Epithelial cell of prostate (primary cell): ENCODE measurements at places on chromosomes 4 and X.

DNA sequence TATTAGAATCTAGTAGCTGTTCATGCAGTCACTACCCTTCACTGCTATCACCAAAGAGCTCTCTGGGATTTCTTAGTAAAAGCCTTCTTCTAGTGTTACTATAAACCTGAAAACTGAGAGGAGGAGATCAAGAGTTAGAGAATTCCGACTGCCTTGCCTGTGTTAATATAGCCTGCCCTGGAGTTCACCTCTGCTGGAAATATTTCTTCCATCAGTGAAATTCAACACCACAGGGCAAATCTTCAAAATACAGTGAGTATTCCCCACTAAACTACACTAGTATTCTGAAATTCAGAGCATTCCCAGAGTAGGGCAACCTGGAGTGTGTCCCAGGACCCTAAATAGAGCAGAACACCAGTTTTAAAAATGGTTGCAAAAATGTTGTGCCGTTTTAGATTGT, 301.1 kb downstream of the ARHGAP24 start:
- DNase-seq: no peak

DNA sequence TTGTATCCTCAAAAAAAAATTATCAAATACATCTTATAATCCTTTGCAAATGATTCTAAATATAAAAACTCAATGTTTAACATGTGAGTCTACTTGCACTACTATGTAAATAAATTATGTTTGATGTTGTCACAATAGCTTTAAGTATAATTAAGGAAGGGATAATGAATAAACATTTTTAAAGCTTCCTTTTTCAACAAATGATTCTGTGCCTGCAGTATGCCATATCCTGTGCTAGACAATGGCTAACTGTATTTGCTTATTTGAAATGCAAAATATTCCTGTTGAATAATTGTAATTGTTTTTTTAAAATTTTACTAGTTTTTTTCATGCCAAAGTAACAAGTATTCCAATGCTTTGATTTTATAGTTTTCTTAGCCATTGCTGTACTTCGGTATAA, 59.0 kb upstream of the NDUFC1 start:
- no peak for DNase-seq

- no peak for DNase-seq
Measured at GRCh38 chrX:148661035-148661434, 160.6 kb downstream of the AFF2 start.

GRCh38 chr4:6991249-6991648, 51.9 kb upstream of the TADA2B start:
- no peak for DNase-seq

DNA sequence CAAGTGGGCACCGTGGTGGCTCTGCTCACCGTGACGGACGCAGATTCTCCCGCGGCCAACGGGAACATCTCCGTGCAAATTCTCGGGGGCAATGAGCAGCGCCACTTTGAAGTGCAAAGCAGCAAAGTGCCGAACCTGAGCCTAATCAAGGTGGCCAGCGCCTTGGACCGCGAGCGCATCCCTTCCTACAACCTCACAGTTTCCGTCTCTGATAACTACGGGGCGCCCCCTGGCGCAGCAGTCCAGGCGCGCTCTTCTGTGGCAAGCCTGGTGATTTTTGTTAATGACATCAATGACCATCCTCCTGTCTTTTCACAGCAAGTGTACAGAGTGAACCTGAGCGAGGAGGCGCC, 2.7 kb downstream of the FAT4 start:
- DNase-seq: no peak

DNA sequence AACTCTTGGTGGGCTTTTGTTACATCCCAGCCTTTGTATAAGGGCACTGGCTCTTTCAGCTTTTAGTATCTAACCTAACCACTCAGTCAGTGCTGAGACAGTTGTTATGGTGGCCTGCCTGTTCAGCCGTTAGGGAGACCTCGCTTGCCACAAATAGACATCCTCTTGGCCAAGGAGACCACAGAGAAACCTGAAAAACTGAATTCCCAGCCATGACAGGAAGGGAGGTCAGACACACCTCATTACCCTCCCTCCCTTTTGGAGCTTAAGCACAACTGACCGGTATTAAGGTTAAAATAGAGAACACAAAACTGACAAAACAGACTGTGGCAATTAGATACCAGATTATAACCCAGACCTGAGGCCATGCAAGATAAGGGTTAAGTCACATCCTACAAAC, 1639.3 kb downstream of the RPA4 start:
- no peak for DNase-seq

DNA sequence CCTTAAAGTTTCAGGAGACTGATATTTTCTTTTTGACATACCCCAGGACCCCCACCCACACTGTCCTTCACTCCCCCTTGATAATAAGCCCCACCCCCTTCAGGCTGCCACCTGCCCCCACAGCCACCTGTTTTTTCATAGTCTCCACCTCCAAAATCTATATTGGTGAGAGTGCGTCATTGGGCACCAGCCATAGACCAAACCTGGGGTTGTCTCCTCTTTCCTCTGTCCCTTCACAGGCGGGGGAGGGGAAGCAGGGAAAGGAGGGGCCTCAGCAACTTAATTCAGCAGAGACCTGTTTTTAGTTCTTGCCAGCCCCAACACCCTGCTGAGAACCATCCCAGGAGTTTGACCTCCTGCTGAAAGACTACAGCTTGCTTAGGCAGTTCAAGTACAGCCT, 1.1 kb downstream of the ARHGAP36 start:
- DNase-seq: no peak

GRCh38 chr4:1413204-1413663, 7.0 kb upstream of the NKX1-1 start:
- no peak for DNase-seq
